ENCODE measurements at places on chromosomes 5 and 9.

DNA sequence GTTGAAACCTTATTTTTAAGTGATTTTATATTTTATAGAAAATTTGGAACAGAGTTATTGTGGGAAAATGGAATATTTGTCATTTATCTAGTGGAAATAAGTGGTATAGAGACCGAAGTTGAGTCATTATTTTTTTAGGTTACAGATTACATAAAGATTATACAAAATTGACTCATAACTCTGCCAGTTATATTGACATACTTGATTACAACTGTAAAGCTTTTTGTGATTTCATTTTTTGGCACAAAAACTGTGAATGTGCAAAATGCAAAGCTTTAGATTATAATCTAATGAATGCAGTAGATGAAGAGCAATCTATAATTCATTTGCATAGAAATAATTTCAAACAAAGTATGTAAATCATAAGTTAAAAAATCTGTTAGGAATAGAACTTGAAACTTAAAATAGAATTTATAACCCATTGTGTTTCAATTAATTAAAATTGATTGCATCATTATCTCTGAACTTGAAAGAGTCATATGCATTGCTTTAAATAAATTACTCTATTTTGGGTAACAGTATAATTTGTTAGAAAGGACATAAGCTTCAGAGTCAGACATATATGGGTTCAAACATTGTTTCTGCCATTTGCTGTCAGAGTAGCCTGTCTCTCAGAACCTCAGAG, 280.4 kb downstream of the FER start:
- no peak for DNase-seq

DNA sequence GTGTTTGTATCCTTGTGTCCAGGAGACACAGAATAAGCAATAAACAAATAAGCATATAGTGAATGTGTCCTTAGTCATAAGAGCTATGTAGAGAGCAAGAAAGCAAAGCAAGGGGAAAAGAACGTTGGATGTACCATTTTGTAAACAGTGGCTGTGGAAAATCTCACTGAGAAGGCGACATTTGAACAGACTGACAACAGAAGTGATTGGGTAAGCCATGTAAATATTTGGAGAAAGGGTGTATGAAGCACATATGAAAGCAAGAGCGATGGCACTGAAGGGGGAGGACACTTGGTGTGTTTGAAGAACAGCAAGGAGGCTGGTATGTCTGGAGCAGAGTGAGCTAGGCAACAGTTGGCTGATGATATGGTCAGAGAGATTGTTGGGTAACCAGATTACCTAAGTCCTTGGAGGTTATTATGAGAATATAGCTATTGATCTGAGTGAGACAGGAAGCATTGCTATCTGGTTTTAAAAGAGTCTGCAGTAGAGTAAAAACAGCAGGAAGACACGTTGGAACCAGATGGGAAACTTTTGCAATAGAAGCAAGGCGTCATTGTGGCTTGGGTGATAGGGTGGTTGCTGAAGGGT, 115.5 kb upstream of the IL7R start:
- DNase-seq, result no peak

GRCh38 chr9:87516222-87516925, 18.7 kb downstream of the DAPK1 start:
- DNase-seq, result no peak

DNA sequence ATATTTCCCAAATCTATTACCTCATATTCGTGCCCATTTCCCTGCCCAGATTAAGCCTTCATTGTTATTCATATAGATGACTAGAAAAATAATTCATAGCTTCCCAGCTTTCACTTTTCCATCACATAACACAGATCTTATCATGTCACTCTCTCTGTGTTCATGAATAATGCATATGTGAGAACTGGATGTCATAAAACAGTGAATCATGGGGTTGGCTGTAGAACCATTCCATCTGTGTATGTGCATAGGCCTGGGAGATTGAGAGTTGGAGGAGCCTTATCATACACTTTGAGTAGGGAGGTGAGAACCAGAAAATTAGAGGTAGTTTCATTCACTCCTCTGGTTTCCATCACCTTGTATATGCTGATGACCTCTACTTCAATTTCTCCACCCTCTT, 73.9 kb upstream of the RANBP6 start:
- no peak for DNase-seq

DNA sequence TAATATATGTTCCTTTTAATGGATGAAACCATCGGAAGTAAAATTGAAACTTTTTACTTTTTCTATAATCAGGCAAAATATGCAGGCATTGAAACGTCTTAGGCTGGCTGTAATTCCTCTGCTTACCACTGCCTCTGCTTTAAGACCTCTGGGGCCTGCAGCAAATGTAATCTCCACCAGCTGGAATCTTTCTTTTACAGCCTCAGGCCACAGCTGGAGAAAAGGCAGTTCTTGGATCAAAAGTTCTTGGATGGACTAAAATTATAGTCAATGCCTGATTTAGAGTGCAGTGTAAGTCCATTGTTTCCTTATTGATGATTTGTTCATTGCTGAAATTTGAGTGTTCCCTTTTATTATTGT, 396.7 kb downstream of the KCTD16 start:
- DNase-seq, result peak; percentile 4

DNA sequence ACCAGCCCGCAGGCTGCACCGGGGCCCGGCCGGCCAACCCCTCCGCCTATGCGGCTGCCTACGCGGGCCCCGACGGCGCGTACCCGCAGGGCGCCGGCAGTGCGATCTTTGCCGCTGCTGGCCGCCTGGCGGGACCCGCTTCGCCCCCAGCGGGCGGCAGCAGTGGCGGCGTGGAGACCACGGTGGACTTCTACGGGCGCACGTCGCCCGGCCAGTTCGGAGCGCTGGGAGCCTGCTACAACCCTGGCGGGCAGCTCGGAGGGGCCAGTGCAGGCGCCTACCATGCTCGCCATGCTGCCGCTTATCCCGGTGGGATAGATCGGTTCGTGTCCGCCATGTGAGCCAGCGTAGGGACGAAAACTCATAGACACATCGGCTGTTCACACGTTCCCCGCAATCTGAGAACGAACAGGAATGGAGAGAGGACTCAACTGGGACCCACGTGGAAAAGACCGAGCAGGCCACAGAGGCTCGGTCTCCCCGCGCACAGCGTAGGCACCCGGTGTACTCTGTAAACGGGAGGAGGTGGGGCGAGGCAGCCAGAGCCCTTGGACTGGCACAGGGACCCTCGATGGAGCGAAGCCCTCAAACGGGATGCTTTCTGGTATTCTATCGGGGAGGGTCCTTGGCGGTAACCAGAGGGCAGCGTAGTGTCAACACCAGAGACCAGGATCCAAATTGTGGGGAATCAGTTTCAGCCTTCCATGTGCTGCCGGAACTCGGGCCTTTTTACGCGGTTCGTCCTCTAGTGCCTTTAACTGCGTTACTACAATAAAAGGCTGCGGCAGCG, 1.9 kb downstream of the FOXE1 start:
- no peak for DNase-seq

DNA sequence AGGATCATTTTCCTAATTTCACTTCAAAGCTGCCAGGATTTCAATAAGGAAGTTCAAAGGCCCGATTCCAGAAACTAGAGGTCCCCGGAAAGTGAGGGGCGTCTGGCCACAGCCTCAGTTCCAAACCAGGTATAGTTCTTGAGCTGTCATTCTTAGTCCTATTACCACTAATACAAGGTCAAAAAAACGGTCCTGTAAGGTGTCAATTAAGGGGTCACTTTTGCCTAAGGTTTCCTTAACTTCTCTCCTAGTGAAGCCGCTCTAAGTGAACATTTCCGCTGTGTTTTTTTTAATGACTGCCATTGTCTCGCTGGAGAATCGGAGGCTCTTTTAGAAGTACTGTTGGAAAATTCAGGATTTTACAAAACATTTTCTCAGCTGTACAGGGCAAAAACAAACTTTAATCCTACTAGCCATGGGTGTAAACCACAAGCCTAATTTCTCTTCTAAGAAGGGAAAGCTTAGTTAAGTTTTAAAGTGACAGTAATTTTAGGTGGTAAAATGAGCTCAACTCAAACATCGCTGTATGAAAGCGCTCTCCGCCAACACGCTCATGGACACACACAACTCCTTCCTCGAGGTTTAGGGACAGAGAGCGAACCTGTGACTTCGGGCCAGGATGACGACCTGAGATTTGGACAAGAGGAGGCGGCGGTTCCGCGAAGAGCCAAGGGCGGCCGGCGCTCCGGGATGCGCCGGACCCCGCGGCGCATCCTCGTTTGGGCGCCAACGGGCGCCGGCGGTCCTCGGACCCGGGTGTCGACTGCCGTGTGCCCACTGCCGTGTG, 76.7 kb upstream of the IFNE start:
- peak; percentile 46 for DNase-seq

DNA sequence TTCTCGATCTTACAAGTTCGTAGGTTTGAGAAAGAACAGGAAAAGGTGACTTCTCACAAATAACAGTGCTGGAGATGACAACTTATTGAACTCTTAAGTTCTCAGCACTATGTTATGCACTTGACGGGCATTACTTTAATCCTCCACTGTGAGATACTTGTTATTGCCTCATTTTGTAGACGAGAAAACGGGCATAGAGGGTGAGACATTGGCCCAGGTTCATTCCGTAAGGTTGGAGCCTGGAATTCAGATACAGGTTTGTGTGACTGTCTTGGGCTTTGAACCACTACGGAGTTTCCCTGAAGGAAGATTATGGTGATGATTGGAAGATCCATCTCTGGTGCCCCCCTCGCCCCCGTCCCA, 657 bp downstream of the MAT2B start:
- no peak for DNase-seq

DNA sequence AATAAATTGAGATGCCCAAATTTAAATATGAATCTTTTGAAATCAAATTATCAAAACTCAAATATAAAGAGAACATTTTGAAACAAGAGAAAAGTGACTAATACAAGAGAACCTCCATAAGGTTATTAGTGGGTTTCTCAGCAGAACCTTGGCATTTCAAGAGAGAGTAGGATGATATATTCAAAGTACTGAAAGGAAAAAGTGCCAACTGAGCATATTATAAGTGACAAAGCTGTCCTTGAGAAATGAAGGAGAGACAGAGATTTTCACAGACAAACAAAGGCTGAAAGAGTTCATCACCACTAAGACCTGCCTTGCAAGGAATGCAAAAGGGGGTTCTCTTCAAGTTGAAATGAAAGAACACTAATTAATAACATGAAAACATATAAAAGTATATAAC, 366.0 kb downstream of the HINT1 start:
- DNase-seq, result no peak

DNA sequence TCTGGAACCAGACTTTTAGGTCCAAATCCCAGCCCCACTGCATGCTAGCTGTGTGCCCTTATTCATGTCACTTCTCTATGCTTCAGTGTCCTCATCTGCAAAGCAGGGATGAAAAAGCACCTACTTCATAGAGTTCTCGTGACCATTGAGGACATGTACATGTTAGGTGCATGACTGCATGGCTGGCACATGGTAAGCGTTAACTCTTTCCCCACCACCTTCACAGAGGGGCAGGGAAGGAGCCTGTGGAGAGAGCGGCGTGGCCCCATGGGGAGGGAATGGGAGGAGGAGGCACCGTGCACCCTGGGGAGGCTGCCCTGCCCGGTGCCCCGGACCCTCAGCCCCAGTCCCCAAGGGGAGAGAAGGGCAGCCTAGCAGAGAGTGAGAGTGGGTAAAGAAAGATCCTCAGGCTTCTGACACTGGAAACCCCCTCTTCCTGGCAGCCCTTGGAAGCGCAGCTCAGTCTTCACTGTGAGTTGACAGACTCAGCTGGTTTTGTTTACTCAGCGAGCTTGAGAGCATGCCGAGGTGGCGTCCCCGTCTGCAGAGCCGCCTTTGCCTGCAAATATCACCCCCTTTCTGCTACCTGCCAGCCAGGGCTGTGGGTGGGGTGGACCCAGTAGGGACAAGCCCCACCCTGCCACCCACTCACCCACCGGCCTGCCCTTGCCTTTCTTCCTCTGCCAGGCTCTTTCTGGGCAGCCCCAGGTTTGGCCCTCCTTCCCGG, 10.6 kb upstream of the ANGPTL2 start:
- peak; percentile 65 for DNase-seq

GRCh38 chr5:164597293-164597900, 1092.0 kb downstream of the MAT2B start:
- peak; percentile 57 for DNase-seq

GRCh38 chr5:62473209-62473608, 60.6 kb downstream of the IPO11 start:
- DNase-seq, result no peak
